ENCODE measurements at places on chromosomes 16 and 17.

- no peak for DNase-seq
Observed at GRCh38 chr17:30225919-30226553, 9.5 kb downstream of the SLC6A4 start.

- DNase-seq, result no peak
Observed at GRCh38 chr17:1650731-1651558, 1.3 kb upstream of the RILP start.

- no peak for DNase-seq
Observed at GRCh38 chr17:4678448-4679026, 25.4 kb downstream of the PELP1 start.

DNA sequence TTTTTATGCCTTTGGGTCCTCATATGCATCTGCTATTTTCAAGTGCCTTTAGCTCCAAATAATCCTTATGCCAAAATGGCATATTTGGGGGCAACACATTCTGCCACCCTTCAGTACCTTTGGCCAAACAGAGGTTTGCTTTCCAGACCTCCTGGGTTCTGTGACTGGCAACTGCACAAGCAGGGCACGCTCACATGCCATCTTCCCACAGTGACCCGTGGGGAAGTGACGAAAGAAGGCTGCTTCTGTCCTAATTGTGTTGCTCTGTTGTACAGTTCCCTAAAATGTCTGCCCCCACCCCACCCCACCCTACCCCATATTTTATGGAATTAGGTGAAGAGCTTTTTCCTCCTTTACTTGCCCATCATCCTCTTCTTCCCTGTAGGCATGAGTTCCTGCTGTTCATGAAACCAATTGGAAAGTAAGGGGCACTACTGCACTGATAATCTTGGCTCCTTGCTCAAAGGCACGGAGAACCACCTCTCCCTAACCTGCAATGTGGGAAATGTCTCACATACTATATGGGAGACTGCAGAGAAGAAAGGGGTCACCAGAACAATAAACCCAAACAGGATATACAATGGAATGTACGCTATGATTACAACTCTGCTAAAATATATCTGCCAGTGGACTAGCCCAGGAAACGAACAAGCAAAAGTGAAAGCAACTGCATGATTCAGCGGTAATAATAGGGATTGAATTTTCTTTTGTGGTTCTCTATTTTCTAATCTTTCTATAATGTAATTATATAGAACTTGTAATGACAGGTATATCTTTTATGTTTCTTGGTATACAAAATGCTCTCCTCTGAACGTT, 3.3 kb upstream of the SLFN12L start:
- DNase-seq, result peak; percentile 81

GRCh38 chr17:69696650-69697049, 282.2 kb downstream of the MAP2K6 start:
- DNase-seq, result no peak

- no peak for DNase-seq
Observed at GRCh38 chr17:68498479-68499326, 13.5 kb upstream of the PRKAR1A start.

DNA sequence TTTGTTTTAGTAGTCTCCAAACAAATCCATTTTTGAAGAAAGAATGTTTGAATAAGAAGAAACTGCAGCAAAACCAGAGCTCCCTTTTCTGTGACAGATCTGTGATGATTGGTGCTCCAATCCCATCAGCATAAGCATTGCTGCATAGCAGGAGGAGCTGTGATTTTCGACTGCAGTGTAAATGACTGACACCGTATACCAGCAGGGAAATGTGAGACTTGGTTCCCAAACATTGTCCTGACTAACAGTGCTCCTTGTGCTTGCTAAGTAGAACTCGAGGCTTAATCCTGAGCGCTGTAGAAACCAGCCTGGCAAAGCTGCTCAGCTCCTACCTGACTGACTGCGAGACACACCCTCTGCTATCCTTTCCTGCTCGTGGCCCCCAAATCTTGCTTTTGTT, 57.2 kb downstream of the NUP93 start:
- DNase-seq, result no peak

DNA sequence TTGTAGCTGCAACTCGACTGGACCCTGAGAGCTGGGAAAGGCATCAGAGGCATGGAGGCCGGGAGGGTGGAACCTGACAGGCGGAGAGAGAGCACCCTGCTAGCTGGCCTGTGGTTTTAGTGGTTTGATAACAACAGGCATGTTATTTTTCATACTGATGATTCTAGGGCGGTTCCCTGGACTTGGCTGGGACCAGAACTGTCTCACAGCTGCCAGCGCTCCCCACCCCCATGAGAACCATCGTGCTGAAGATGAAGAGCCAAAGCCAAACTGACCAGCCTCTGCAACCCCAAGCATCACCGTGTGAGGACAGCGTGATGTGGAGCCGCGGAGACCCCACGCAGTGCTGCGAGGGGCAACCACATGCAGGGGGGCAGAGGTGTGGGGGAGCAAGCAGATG, 28.5 kb downstream of the MXRA7 start:
- peak; percentile 71 for DNase-seq

- no peak for DNase-seq
Observed at GRCh38 chr17:43549496-43549895, 3.4 kb upstream of the ETV4 start.

GRCh38 chr16:55044201-55044975, 113.7 kb downstream of the IRX5 start:
- no peak for DNase-seq

- no peak for DNase-seq
Observed at GRCh38 chr16:17135439-17135838, 335.3 kb downstream of the XYLT1 start.

DNA sequence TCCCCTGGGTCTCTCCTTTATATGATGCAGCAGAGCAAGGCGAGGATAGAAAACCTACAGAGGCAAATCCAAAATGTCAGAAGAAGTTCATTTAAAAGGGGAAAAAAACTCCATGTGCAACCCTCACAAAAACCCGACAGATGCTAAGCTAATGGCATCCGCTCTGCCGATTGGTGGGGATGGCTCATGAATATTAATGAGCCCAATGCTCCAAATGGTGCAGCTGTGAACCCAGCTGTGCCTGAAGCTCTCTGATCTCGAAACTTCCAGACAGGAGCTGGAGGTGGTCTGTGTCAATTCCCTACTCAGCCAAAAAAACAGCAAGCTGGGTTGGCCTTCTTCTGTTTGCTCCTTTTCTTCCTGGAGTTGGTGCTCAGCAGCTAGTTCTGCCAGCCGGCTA, 15.5 kb downstream of the SNX11 start:
- no peak for DNase-seq
